Stimulated activated CD8-positive, alpha-beta memory T cell treated with anti-CD3 and anti-CD28 coated beads, Interleukin-7, amount 100 ng/mL, for 1 hour (primary cell): ENCODE measurements at places on chromosomes 12 and 14.

DNA sequence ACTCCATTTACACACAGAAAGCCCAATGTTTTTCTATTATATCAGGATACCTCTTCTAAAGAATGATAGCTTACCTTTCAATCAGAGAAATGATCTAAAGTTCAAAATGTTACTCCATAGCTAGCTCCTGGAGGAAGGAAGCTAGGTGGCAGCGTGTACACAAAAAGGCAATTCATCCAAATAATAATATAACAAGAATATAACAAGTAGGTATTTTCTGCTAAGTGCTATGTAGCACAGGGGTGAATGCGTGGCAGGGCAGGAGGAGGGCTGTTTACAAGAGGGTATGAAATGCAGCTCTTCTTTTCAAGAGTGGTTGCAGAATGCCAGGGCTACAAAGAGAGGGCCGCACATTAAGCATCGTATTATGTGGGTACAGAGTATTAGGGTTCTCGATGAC, 663 bp upstream of the SNAPC1 start:
- DNase-seq: no peak

DNA sequence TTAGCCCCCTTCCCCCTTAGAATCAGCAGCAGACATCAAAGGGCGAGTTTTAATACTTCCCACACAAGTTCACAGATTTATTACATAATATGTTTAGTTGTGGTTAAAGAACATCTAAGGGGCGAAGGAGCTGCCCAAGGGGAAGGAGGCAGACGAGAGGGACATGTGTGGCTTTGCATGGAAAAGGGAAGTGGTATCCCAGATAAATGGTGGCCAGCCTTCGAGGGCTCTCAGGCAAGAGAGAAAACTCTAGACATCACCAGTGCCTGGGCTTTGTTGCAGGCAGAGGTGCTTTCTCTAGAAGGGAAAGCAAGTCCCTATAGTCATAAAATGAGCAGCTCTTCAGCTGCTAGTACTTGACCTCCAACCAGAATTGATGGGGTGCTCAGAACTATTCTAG, 121.2 kb downstream of the CACNA1C start:
- DNase-seq: no peak

- no peak for DNase-seq
Observed at GRCh38 chr12:71691504-71692129, 5.7 kb downstream of the TMEM19 start.

- no peak for DNase-seq
Observed at GRCh38 chr14:103544388-103545218, 15.6 kb downstream of the TRMT61A start.

DNA sequence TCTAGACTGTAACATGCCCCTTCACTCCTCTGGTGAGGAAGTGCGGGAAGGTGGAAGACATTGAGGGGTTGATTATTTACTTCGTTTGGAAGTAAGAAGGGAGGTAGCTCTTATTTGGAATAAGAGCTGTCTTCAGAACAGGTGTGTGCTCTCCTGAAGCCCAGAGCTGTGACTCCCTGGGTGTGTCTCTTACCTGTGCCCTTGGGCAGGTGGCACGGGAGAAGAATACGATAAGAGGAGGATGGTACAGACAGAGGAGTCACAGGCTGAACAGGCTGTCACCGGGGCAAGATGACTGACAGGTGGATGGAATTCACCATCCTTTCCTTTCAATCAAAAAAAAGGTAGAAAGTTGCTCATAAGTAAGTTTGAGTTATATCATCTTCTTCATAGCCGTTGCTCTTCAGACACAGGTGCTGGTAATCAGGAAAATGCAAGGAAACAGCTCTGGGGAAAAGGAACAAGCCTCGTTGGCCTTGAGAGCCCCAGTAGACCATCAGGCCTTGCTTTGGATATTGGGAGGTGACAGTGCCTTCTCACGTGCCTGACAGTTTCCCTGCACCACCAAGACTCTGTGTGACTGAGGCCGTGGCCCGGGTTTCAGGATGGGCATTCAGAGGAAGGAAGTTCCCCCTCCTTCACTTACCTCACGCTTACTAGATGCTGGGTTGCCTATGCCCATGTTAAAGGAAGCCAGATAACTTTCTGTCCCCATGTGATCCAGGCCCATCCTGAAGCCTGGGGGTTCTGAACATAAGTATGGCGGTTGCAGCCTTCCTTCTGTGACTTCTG, 120.4 kb downstream of the ETV6 start:
- DNase-seq: no peak

GRCh38 chr12:131250028-131250950, 296.6 kb downstream of the ADGRD1 start:
- no peak for DNase-seq

- no peak for DNase-seq
Observed at GRCh38 chr14:25400607-25401206, 350.8 kb upstream of the STXBP6 start.
